ENCODE measurements at places on chromosomes 1 and 21.
A peak's percentile ranks its signal among the peaks of the same experiment; 100 is the strongest.

GRCh38 chr1:22141554-22142314 is 1.2 kb downstream of the WNT4 start:
- DNase-seq: no peak

GRCh38 chr1:209150114-209150513 is 433.4 kb upstream of the CAMK1G start:
- no peak for DNase-seq

GRCh38 chr1:50438945-50439344 is 15.7 kb upstream of the DMRTA2 start:
- DNase-seq: no peak

DNA sequence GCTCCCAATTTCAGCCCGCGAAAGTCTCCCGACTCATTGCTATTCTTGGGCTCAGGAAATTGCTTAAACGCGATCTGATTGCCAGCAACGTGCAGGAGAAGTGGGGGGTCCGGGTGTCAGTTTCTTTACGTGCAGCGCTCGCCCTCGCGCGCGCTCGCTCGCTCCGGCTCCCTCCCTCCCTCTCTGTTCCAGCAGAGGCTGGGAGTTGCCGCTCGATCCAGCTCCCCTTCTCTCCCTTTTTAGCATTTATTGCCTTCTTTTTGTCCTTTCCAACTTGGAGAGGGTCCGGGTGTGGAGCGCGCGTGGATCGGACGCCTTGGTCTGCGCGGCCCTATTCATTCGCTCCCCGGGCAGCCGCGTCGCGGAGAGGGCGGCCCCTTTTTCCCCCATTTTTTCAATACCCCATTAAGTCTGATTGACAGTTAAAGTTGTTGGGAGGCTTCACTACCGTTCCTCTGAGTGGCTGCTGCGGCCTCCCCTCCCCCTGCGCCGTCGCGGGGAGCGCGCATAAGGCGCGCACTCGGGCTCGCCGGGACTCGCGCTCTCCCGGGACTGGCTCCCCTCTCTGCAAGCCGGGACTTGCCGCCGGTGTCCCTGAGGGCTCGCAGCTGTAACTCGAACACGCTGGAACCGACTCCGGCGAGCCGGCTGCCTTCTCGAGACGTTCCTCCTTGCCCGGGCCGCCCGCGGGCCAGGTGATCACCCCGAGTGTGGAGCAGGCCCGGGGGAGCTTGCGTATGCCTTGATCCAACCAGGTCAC is at the start of gene DHRS3:
Gene DHRS3, minus strand, starts transcription at position 310 of the 760 bp plus-strand sequence. CDS start 862 bp downstream, outside the sequence.
- DNase-seq: peak; percentile 33

GRCh38 chr1:34928699-34929496 is 552 bp downstream of the DLGAP3 start:
- DNase-seq: no peak

- no peak for DNase-seq
Observed at GRCh38 chr1:248892590-248892989, 13.4 kb upstream of the PGBD2 start.

Measured in stimulated activated CD4-positive, alpha-beta T cell treated with anti-CD3 and anti-CD28 coated beads, TNF-alpha, amount 100 ng/mL, for 24 hours (primary cell).